ENCODE measurements at places on chromosomes 6 and 20. TPM values are rescaled to one million over a fixed set of nuclear protein-coding genes. Genes with fewer than 3 reads are reported as not detected.

- peak; percentile 16 for DNase-seq
Observed at GRCh38 chr6:159842035-159842434, 42.0 kb downstream of the PNLDC1 start.

DNA sequence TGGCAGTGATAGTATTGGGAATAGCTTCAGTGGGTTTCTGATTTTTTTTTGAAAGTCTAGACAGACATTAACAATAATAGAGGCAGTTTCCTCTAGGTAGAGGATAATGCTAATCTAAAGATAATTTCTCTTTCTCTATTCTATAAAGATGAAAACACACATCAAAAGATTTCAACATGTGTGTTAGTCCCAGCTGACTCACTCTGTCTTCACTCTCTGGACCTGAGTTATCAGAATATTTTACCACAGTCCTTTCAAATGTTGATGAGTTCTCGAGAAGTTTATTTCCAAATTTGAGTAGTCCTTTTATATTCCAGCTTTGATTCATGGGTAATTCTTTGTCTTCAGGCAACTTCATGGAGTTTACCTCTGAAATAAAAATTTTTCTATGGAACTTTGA, 17.1 kb downstream of the RPRD1B start:
- no peak for DNase-seq

- no peak for DNase-seq
Observed at GRCh38 chr6:101887532-101887931, 494.0 kb downstream of the GRIK2 start.

DNA sequence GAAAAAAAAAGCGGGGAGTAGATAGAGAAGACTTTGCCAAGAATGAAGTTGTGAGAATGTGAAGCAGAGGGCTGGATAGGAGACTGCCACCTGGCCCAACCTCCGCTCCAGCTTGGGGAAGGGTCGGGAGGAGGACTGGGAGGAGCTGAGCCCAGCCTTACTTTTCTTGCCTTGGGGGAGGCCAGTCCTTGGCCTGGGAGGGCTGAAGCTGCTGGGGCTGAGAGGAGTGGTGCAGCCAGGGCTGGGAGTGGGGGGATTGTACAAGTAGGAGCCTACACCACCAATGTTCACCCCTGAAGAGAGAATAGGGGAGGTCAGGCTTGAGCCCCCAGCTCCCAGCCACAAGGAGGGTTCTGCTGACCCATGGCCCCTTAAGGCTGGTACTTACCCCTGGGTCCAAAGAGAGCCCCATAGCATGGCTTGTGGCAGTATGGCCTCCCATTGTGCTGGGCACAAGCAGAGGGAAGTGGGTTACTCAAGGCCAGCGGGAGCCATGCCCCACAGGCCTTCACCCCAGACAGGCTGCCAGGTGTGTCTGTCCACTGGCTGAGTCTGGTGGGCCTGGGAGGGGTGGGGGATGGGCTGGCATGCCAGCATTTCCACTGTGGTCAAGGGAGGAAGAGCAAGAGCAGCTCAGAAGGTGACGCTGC, 1.1 kb downstream of the CRIP3 start:
- no peak for DNase-seq

DNA sequence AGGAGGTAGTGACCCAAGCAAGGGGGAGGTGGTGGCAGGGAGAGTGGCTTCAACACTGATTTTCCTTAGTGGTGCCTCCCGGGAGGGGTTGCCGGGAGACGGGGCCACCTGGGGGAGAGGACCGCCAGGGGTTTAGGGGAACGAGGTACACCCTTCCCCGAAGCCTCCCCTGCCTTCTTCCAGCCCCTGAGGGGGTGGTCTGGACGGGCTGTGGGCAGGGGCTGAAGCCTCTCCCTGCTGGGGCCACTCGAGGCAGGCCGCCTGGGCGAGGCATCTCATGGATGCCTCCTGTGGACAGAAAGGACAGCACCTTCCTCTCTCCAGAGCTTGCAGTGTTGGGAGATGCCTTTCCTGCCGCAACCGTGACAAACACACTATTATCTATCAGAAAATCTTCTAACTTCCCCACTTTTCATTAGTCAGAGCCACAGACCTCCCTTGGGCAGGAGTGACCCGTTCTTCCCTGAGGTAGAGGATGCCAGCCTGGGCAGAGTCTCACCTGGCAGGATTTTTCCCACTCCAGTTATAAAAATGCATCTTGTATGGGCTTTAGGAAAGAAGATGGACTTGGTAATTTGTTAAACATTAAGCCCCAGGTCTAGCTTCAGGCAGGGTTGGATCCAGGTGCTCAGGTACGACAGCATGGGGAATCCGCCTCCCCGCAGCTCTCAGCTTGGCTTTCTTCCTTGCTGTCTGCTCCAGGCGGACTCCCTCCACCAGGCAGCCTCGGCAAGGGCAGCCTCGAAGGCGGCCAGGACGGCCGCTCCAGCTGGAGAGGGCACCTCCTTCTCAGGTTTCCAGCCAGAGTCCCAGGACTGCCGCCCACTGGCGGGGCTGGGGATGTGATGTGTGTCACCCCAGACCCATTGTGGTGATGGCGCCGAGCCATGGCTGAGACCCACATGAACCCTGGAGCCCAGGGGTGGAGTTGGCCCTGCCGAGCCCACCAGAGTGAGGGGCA, 11.0 kb downstream of the HRH3 start:
- DNase-seq = peak; percentile 49

- no peak for DNase-seq
Observed at GRCh38 chr20:21109144-21109543, 3.0 kb upstream of the LINC00237 start.

DNA sequence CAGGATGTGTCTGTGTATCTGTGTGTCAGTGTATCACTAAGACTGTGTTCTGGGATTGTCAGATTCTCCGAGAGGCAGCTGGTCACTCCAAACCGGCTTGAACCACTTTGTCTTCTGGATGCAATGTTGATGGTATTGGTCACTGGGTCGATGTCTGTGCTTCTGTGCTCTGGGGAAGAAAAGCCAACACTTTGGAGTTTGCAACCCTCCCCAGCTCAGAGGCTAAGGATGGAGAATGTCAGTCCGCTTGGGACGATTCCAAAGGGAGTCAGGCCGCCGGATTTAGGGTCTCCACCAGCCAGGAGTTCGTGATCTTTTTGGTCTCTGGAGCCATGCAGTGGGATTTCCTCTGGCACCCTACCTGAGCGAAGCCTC, 5.2 kb downstream of the MAFB start:
- no peak for DNase-seq

The GJA10 gene
- total RNA-seq = not detected

The HLA-DQA1 gene
- total RNA-seq = not detected

The LINC00237 gene
- total RNA-seq = under 0.01 TPM
